ENCODE measurements at places on chromosomes 12 and 14.

DNA sequence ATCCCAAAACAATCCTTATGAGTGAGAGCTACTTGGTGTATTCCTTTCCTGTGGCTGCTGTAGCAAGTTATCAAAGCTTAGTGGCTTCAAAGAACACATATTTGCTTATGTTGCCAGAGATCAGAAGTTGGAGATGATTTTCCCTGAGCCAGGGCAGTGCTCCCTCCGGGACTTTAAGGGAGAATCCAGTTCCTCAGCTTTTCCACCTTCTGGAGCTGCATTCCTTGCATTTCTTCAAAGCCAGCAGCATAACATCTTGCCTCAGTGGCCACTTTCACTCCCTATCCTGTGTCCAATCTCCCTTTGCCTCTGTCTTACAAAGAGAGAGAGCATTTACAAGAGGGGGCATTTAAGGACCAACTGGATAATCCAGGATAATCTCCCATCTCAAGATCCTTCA is 33.7 kb downstream of the P2RX7 start:
- no peak for DNase-seq

DNA sequence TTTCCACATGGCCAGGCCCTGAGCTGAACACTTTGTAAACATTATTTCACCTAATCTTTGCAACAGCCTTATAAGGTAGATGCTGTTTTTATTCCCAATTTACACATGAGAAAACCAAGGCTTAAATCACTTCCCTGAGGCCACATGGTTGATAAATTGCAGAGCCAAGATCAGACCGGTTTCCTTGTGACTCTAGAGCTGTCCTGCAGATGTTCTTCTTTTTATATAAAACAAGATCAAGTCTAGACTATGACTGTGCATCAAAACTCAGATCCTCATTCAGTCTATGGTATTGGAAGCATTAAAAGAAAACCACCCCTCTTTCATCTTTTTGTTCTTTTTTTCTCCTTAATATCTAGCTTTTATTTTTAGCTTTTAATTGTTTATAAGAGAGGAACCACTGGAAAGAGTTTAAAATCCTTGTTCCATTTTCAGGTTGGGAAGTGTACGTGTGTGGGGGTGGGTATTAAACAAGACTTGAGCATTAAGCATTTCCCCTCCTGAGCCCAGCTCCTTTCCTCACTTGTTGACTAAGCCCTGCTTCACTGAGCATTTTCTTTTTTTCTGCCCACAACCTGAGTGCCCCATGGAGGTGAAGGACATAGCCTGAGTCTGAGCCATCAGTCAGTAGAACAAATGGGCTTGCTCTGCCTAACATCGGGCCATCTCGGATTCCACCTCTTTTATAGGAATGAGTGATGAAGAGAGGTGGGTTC is 45.4 kb downstream of the GPATCH2L start:
- DNase-seq, result no peak

- no peak for DNase-seq
These were observed 34.4 kb downstream of the RAD52 start for GRCh38 chr12:915090-915489.

- DNase-seq, result no peak
These were observed 35.8 kb downstream of the TRIP11 start for GRCh38 chr14:92004062-92004461.

DNA sequence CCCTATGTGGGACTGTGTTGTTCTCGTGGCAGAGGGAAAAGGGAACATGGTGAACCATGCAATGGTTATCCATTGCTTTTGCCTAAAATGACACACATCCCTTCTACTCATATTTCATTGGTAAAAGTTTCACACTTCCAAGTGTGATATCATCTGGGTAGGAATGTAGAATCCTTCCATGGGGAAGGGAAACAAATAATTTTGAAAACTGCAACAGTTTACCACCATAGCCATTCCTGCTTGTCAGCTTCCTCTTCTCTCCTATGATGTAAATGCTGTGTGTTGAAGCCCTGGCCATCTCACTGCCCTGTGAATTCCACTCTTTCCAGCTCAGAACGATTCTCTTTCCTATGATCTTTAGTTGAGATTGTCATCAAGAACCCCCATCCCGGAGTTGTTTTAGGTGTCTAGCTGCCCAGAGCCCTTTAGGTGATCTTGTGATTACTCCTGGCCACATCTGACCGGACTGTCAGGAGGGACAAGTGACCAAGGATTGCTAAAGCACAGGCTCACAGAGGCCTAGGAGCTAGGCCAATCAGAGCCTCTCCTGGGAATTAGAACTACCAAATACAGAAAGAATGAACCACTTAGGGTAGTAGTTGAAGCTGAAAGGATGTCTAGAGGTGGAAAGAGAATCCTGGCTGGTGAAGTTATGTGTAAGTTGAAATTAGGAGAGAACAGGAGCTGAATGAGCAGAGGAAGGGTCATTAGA is 84.6 kb downstream of the VCPKMT start:
- no peak for DNase-seq

DNA sequence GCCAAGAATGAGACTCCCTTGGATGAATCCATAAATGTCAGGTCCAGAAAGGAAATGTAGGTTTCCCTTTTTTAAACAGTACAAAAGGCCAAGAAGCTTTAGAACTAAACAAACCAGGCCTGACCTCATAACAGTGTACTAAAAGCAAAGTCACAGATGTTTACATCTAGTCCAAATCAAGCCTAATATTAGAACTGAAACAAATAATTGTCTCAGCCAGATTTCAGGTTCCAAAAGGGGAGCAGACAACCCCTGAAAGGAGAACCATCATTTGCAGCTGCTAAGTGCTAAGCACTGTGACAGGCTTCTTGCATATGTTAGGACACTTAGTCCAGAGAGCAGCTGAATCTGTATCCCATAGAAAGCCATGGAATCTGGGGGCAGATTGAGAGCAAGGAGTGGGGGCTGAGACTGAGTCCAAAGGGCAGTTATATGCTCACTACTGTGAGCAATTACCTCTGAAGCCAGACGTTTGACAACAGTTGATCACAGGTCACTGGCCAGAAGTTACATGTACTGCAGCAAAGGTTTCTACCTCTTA is 90.1 kb downstream of the STXBP6 start:
- no peak for DNase-seq

GRCh38 chr14:95663226-95663797 is 22.9 kb upstream of the TCL1B start:
- no peak for DNase-seq

- DNase-seq, result no peak
These were observed 2.6 kb downstream of the FBRSL1 start for GRCh38 chr12:132492522-132492921.

DNA sequence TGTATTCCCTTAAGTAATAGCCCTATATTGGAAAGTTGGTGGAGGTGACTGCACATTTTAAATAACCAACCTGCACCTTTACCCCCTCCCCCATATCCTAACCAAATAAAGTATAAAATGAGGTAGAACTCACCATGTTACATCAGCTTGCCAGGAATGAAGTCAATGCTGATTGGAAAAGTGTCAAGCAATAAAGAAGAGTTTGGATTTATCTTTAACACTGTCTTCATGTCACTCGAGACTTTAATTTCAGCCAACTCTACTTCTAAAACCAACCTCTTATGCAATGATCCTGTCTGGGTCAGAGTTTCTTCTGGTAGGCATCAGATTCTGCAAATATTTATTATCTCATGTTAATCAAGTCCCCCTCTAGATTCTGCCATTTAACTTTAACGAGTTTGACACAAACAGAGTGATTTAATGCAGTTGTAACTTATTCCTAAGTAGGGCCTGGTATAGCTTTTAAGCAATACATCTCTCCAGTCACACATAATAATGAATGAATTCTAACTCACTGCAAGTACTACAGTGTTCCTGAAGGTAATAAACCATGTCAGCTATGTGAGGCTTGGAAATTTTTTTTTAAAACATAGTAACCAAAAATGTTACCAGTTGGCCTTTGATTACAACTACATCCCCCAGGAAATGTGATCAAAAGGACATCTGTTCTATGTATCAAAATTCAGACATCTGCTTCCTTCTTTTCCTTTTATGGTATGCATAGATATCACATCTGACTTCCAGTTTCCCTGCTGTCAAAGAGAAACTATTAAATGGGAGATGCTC is 98.7 kb downstream of the ERGIC2 start:
- DNase-seq, result no peak

DNA sequence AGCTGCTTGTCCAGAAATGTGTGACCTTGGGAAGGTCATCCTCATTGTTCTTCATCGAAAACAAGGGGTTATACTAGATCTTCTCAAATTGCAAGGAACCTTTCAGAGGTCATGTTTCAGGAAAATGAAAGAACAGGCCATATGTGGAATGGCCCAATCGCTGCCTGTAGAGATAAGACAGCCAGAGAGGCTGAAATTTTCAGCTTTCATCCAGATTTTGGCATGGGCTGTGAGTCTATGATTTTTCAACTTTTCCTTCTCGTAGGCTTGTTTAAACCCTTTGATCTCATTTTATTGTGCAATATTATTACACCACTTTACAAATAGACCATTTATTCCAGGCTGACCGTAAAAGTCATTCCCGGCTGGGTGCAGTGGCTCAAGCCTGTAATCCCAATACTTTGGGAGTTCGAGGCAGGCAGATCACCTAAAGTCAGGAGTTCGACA is 17.1 kb upstream of the ATXN2 start:
- DNase-seq, result no peak

DNA sequence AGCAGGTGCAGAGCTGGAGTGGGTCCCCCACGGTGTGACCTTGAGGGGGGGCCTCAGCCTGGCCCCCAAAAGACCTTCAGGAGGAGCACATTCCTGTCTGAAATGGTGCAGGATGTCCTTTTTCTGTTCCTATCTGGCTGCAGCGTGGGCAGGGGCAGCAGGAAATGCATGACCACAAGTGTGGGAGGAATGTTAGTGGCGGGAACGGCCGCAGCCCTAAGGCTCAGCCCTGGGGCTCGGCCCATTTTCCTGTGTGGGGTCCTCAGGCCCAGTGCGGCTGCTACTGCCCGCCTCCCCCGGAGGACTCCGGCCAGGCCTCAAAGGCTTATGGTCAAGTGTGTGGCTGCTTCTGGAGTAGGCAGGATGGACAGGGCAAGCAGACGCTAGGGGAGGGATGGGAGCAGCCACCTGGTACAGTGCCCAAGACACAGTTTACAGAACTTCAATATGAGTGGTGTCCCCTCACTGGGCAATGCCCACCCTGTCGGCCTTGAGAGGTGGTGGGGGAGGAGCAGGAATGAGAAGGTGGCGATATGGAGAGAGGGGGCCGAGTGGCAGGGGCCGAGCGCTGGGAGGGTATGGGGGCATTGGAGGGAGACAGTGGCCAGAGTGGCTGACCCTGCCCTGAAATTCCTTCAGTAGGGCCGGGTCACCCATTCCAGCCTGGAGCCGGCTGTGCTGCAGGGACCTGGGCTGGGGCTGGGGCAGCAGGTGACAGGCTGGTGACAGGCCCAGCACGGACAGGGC is 137.4 kb downstream of the CALM1 start:
- no peak for DNase-seq

DNA sequence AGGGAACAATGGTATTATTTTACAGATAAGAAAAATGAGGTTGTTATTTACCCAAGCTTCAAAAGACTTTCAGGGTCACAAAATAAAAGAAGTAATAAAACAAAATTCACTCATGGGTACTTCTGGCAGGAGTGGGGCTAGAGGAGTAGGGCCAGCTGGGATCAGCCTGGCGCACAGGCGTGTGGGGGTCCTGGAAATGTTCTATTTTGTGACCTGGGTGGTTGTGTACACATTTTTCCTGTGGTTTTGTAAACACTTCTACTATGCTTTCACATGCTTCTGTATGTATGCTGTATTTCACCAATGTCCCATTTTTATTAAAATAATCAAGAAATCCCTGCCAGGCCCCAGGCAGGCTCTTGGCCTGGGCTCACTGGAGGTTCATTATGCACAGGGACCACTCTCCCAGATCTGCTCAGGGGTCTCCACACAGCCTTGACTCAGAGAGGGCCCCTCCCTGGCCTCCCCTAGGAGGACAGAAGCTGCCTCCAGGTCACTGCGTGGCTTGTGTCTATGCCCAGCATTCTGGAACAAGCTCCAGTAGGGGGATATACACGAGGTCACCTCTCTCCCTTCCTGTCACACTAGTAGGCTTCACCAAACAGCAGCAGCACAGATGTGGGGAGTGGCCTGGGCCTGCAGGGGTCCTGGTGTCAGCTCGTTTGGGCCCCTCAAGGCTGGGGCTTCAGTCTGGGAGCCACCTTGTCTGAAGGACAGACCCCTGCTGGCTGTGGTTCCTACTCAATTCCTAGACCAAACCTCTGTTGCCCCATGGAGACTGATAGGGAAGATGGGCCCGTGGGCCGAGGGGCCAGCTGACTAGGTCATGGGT is 37.8 kb downstream of the ANAPC7 start:
- DNase-seq, result no peak

- DNase-seq, result no peak
These were observed 17.6 kb upstream of the FBRSL1 start for GRCh38 chr12:132472386-132472785.

DNA sequence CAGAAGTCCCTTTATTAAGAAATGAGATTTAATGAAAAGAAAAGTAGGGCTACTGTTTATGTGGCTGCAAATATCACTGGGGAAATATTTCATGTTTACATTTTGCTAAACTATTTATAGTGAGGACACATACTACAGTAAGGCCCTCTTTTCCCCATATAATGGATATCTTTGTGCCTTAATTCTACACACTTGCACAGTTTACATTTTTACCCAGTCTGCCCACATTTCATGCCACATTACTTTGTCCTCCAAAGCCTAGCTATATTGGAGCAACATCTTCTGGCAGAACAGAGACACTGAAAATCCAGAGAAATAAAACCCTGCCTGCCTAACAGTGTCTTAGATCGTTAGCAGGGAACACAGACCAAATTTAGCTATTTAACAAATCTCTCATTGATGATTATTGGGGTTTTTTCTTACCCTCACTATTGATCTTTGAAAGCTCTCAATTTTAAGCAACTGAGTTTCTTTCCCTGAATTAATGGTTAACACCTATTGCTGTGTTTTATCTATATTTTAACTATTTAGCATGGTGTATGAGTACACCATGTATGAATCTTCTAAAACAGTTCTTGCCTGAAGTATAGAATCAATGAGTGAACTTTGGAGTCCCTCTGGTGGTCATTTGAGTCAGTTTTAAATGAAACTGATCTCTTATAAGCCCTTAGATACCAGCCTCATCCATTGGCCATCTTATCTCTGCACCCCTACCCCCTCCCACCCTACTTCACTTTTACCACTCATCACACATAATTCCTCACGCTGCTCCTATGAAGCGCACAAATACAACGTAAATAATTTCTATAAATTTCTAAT is 170.2 kb downstream of the BCAT1 start:
- no peak for DNase-seq

GRCh38 chr12:130988751-130989150 is 35.0 kb downstream of the ADGRD1 start:
- no peak for DNase-seq

DNA sequence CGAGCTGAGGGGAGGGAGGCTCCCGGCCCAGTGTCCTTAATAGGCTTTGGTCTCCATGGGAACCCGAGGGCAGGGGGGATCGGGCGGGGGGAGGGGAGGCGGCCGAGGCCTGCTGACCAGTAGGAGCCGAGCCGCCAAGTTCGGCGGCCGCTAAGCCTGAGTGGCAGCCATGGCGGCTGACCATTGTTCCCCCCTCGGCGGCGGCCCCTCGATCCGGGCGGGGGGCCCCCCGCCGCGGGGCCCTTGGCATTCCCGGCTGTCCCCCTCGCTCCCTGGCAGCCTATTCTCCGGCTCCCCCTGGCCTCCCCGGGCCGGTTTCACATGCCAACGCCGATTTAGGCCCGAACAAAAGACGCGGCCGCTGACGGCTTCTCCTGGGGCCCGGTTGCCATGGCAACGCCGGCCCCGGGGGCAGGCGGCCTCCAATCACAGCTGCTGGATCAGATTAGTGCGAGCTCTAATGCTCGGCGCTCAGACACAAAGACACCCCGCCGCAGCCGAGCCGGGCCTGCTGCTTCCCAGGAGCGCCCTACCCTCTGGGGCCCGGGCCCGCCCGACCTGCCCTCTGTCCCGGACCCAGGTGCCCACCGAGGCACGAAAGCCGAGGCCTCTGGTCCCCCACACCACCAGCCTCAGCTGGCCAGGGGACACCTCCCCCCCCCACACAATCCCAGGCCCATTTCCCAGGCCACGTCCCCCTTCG is 7.3 kb downstream of the MSI1 start:
- no peak for DNase-seq

All from activated T-cell treated with anti-CD3 and anti-CD28 coated beads, Interleukin-2, amount 50 U/mL, for 72 hours (primary cell).